Ovary (tissue), 10 donors: ENCODE measurements at places on chromosomes 6 and 20. TPM values are rescaled to one million over a fixed set of nuclear protein-coding genes. Genes with fewer than 3 reads are reported as not detected.

The ZNF133 gene
- polyA plus RNA-seq = 13.6 TPM

The EDN3 gene
- polyA plus RNA-seq = 0.27 TPM

The NKAIN2 gene
- 0.72 TPM for polyA plus RNA-seq

The OGFR gene
- 28.6 TPM for polyA plus RNA-seq

The BEND6 gene
- 5.2 TPM for polyA plus RNA-seq

The SCGN gene
- 0.33 TPM for polyA plus RNA-seq

The APMAP gene
- 46.0 TPM for polyA plus RNA-seq

The VSTM2L gene
- polyA plus RNA-seq = 0.15 TPM

The TMEM200A gene
- 17.7 TPM for polyA plus RNA-seq

The KCNG1 gene
- 0.47 TPM for polyA plus RNA-seq

The AIF1 gene
- polyA plus RNA-seq = 82.4 TPM

The LRRN4 gene
- 0.29 TPM for polyA plus RNA-seq

The LPA gene
- 0.07 TPM for polyA plus RNA-seq

The TMEM151B gene
- 0.04 TPM for polyA plus RNA-seq
